NCI-H2171 treated with DMSO at 0.1 percent for 48 hours (cell line): ENCODE measurements at places on chromosomes 5 and 9.
A peak's percentile ranks its signal among the peaks of the same experiment; 100 is the strongest.

DNA sequence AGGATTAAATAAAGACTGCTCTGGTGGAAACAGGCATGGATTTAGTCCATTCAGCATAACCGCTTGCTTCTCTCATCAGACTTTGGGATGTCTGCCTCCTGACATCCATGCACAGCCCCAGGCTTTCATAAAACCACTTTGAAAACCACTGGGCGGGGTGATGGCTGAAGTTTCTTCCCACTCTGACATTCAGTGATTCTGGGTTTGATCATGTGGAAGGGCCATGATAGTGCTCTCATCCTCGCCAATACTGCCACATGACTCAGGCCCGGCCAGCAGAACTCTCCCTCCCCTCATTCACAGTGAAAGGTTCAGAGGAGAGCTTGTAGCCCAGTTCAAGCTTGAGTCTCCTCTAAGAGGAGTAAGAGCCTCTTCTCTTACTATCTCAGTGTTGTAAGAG is 29.6 kb upstream of the GLRA1 start:
- no peak for DNase-seq

- peak; percentile 39 for DNase-seq
These were observed 6.5 kb upstream of the FBXO10 start for GRCh38 chr9:37582548-37583157.

- DNase-seq: peak; percentile 35
These were observed 47.1 kb upstream of the POU4F3 start for GRCh38 chr5:146291421-146292074.

DNA sequence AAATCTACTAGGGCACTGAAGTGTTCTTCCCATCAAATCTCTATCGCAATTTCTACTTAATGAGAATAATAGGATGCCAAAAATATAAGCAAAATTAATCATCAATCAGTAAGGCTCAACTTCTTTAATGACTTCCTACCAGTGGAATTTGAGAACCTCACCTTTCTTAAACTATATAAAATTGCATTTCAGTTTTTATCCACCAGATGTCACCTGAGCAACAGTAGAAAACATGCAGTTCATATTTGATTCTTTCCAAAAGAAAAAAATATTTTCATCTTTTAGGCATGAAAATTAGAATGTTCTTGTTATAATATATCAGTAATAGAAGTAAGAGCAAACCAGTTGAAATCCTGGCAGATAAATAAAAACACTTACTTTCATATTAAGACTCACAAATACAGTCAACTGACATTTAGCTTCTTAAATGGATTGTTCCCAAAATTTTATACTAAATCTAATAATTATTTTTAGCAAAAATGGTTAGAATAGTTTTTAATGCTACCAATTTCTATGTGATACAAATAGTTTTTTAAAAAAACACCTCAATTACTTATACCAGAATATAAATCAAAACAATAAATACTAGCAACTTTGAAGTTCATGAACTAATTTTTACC is 13.4 kb upstream of the CCDC112 start:
- peak; percentile 16 for DNase-seq

- DNase-seq: no peak
These were observed 93.2 kb upstream of the ADAMTS16 start for GRCh38 chr5:5046680-5047502.
